ENCODE measurements at places on chromosomes 1 and 21.

- peak; percentile 41 for DNase-seq
Measured at GRCh38 chr1:84298328-84298683, 3.2 kb upstream of the SAMD13 start.

DNA sequence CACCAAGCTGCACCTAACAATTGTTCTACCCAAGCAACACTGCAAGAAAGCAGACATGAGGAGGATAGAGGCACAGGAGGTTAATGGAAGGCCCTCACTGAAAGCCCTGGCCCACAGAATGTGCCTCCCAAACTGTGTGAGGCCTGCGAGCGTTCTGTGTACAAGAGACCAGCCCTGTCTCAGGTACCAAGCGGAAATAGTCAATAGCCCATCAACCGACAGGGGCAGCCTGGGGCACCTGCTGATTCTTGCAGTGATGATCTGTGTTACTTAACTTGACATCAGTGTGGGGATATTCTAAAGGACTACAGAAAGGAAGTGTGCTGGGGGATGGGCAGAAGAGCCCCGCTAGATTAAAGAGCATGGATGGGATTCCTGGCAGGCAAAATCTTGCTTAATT lies 392.4 kb downstream of the KCNH1 start:
- DNase-seq = no peak

DNA sequence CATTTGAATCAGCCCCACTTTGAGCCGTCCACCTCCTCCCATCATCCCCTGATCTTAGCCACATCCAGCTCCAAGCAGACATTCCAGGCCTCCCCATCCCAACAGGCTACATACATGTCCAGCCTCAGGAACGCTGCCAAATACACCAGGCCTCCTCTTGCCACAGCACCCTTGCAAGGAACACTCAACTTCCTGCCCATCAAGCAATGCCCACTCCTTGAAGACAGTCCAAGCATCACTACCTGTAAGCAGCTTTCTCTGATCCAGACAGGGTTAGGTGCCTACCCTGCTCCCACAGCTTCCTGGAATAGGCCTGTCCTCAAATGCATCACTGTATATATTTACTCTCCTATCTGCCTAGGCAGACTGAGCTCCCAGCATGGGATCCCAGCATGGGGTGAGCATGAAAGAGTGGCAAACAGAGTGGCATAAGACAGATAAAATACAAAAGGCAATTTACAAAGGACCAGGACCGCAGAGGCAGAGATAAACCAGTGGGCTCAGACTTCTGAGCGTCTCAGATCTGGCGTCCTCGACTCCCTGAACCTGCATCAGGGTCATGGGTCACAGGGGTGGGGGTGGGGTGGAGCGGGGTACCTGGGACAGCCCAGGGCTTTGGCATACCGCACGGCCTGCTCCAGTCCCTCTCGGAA lies 816 bp downstream of the HYI start:
- DNase-seq = peak; percentile 40

- no peak for DNase-seq
Measured at GRCh38 chr1:18811733-18812452, 47.6 kb downstream of the TAS1R2 start.

DNA sequence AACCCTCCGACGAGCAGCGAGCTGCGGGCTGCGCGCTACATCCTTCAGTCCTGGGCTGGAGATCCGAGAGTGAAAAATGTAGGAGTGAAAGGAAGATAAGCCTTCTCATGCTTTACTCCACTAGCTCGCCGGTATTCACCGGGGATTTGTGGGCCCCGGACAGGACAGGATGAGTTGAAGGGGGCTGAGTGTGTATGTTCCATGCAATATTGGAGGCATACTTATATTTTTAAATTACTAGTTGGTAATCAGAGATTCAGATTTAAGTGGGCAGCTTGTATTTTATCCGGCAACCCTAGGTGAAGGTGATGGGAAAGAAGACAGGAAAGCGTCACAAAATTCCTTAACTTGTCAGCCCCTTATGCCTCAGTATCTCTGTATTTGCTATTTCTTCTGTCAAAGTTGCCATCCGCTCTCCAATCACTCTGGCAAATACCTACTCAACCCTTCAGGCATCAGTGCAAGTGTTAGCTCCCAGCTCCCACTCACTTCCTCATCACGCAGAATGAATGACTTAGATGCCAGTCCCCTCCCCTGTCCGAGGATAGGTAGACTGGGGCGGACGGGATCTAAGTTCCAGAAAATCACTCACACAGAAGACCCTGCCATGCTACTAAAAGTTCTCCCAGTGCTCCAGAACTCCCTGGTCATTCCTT lies 503 bp upstream of the PIGM start:
- DNase-seq = no peak

- DNase-seq = no peak
Measured at GRCh38 chr1:75559136-75559535, 51.8 kb downstream of the SLC44A5 start.

- DNase-seq = no peak
Measured at GRCh38 chr1:109427171-109427467, 871 bp upstream of the PSMA5 start.

GRCh38 chr1:225474439-225474985 lies 46.7 kb upstream of the LBR start:
- DNase-seq = no peak

DNA sequence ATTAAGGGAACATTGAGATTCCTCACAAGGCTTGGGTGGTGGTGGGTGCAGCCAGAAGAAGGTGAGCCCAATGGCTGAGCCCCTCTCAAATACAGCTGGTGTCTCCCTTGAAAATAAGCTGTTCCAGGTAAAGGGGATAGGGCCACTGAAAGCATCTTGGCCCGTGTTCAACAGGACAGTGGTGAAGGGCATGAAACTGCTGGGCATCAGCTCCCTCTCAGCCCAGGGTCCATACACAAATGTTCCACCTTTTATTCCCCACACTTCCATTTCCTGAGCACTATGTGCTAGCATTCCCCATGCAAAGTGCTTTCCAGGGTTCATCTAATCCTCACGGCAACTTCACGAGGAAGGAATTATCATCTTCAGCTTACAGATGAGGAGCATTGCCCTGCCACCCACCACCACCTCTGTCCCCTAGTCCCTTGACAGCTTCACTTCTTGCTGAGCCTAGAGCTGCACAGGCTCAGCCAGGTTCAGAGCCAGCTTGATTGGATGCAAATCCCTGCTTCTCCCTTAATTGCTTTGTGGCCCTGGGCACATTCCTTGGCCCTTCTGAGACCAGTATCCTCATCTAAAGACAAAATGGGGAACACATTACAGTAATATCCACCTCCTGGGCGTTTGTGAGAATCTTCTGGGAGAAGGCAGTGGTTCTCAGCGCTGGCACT lies 9.6 kb downstream of the TAGLN2 start:
- DNase-seq = no peak

GRCh38 chr1:200336901-200337391 lies 72.9 kb downstream of the ZNF281 start:
- no peak for DNase-seq

- no peak for DNase-seq
Measured at GRCh38 chr1:41274752-41275545, 32.8 kb upstream of the SCMH1 start.

- no peak for DNase-seq
Measured at GRCh38 chr21:41361053-41361785, 608 bp upstream of the MX2 start.

DNA sequence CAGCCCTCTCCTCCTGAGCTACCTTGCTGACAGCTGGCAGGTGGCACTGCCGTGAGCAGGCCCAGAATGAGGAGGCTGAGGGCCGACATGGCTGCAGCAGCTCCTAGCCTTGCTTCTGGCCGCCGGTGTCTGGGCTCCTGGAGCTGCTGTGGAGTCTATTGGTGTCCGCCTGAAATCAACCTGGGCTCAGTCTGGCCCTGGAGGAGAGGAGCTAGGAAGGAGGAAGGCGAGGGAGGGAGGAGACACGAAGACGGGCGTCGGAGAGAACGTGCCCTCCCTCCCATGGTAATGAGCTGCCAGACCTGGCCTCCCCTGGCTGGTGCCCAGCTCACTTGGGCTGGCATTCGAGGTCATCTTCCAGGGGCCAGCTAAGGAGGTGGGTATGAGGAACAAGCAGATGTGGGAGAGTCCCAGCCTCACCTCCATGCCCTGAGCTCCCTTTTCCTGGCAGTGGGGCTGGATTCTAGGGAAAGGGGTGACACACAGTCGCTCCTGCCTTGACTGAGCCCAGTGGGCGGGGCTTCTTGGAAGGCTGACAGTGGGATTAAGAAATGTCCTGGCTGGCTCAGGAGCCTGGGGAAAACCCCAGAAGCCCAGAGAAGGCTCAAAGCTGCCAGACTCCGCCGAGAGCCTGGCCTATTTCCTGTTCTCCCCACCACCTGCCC lies at the start of gene PDZK1IP1:
PDZK1IP1 (minus strand) TSS at position 193 of the 665 bp plus-strand sequence; CDS start at position 89, 104 bp downstream.
- DNase-seq = no peak

- peak; percentile 71 for DNase-seq
Measured at GRCh38 chr1:9196129-9197040, 38.2 kb upstream of the H6PD start.

GRCh38 chr1:1337793-1338147 lies 6.7 kb downstream of the TAS1R3 start:
- DNase-seq = peak; percentile 38

GRCh38 chr1:172630868-172631267 lies 28.0 kb upstream of the FASLG start:
- DNase-seq = no peak

GRCh38 chr1:160797861-160798273 lies 1.9 kb downstream of the LY9 start:
- DNase-seq = peak; percentile 78

GRCh38 chr1:186636786-186637185 lies 43.4 kb downstream of the PTGS2 start:
- no peak for DNase-seq

- DNase-seq = no peak
Measured at GRCh38 chr21:34636961-34637360, 22.0 kb upstream of the RCAN1 start.

DNA sequence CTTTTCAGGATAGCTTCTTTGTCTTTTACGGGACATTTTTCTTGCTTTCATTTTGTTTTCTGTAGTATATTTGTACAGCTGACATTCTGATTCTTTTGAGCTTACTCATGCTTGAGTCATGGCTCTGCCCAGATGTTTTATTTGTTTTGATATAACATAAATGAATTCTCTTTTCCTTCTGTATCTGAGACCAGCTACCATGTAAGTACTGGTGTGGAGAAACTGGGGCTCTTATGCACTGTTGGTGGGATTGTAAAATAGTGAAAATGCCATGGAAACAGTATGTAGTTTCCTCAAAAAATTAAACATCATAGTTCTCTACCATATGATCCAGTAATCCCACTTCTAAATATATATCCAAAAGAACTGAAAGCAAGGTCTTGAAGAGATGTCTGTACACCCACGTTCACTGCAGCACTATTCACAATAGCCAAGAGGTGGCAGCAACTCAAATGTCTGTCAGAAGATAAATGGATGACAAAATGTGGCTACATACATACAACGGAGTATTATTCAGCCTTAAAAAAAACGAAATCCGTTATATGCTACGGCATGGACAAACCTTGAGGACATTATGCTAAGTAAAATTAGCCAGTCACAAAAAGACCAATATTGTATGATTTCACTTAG lies 61.4 kb downstream of the EIF2B3 start:
- DNase-seq = no peak

GRCh38 chr1:232585486-232585885 lies 44.4 kb downstream of the SIPA1L2 start:
- no peak for DNase-seq

DNA sequence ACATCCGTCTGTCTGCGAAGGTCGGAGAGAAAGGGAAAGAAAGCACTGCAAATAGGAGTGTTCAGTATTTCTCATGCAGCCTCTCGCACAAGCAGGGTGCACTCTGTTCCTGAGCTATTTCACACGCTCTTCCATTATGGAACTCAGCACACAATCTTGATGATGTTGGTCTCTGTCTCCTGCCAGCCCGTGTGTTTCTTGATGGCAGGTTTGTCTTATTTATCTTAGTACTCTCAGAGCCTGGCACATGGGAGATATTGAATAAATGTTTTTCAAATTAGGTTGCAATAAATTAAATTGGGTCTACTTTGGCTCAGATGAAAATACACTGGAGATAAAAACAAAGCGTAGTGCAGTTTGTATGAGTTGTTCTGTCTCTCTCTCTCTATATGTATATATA lies 134.9 kb upstream of the ETS2 start:
- DNase-seq = no peak

DNA sequence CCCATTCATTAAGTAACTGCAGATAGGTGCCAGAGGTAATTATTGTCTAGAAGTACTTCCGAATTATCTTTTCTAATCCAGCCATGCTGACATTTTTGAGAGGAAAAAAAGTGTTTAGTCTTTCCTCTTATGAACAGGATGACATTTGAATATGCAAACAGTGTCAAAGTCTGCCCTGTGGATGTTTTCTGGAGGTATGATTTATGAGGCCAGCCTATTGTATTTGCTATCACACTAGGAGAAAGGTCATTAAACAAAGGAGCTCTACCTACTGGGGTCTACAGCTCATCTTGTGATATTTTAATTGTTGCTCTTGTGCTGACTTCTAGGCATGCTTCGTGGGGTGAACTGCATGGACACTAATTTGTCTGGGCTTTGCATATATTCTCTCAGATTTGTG lies 559.7 kb upstream of the CAMK1G start:
- no peak for DNase-seq

- DNase-seq = no peak
Measured at GRCh38 chr1:117267232-117267774, 56.6 kb upstream of the VTCN1 start.

GRCh38 chr1:68202239-68202832 lies 30.0 kb downstream of the WLS start:
- no peak for DNase-seq

DNA sequence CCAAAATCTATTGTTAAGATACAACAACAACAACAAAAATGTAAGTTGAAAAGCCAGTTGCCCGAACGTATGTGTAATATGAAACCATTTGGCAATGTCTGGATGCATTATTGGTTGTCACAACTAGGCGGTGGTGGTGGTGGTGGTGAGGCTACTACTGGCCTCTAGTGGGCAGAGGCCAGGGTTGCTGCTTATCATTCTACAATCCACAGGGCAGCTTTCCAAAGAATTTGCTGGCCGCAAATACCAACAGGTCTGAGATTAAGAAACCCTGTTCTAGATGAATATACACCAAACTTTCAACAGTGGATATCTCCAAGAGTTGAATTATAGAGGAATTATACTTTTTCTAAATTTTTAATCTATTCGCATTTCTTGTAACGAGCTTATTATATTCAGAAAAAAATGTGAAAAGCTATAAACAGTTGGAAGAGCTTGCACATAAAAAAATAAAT lies 26.8 kb upstream of the ZNF697 start:
- DNase-seq = no peak

DNA sequence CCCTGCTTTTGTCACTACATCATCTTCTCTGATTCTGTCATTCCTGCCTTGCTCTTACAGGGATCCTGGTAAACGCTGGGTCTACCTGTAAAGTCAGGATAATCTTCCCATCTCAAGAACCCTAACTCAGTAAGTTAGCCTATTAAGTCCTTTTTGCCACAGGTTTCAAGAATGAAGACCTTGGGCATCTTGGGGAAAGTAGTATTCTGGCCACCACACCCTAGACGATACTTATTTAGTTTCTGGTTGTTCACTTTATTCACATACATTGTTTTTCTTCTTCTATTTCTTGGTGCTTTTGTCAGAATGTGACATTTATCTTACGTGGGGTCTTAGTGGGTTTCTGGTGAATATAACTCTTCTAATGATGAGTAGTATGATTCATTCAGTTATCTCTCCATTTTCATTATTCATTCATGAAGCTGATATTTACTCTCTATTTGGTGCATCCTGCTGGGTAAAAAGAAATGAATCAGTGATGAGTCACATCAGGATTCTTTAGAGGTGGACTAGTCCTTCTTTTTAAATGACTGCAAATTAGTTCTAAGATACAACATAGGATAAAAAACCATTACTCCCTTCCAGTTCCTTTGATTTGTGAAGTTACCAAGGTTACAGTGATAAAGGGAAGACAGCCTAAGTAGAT lies 514.4 kb upstream of the B3GALT2 start:
- no peak for DNase-seq

- peak; percentile 9 for DNase-seq
Measured at GRCh38 chr1:226882631-226883409, 12.4 kb downstream of the PSEN2 start.
